ENCODE measurements at places on chromosomes 1 and 21.

DNA sequence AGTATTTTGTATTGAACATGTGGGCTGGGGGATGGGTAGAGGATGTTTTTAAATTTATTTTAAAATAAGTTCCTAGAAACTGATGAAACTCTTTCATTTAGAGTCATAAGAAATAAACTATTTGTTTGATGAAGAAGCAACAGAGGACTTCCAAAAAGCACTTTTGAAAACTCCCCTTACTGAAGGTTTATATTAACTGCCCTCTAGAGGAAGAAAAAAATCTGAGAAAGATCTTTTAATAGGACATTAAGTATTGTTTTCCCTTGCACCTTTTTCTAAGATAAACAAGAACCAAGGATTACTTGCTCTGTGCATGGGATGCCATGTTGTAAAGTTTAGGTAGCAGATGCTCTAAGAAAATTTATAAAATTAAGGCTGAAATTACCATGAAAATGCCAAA, 14.1 kb downstream of the DISP1 start:
- DNase-seq: no peak

- DNase-seq: no peak
Measured at GRCh38 chr1:7040969-7041695, 255.9 kb downstream of the CAMTA1 start.

DNA sequence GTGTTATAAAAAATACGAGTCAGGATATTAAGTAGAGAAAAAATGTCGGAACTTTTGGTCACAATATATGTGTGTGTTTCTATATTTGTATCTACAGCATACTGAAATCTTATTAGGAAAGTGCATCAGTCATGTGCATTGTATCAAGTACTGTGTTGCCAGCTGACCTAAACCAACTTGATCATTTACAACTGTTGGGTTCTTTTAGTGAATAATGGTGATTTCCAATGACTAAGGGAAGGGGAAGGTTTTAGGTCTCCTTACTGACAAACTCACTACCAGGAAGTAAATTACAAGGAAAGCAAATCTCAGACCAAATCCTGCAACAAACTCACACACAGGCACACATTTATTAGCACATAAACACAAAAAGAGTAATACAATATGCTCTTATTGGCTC, 142.7 kb downstream of the TSEN15 start:
- no peak for DNase-seq

GRCh38 chr1:159983681-159984080, 29.6 kb upstream of the SLAMF9 start:
- DNase-seq: peak; percentile 5

DNA sequence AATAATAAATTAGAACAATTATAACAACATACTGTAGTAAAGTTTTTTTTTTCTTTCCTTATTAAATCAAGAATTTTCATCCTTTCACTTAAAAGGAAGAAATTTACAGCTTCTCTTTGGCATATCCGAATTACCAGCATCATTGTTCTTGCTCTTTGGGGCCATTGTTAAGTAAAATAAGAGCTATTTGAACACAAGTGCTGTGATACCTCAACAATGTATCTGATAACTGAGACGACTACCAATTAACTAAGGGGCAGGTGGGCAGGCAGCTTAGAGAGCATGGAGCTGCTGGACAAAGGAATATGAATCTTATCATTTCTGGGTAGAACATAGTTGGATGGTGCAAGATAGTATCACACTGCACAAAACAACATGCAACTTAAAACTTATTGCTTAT, 719.9 kb upstream of the TMPRSS15 start:
- DNase-seq: no peak

GRCh38 chr1:53739109-53739681, at the start of gene GLIS1:
Gene GLIS1, minus strand, starts transcription at chr1:53739164. Its CDS starts 1,100 bp downstream, at chr1:53738064.
- peak; percentile 81 for DNase-seq

DNA sequence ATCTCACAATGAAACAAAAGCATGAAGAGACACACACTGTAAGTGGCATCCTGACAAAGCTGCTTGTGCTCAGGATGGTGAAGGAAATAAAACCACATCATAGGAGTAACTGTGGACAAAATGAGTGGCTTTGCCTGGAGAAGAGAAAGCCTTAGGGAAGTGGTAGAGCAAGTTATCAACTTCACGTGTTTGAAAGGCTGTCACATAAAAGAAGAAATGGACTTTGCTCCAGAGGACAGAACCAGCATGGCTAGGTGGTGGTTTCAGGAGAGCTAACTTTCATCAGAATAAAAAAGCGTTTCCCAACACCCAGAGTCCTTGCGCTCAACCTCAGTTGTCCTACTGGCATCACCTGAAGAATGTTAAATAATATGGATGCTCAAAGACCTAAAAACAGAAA, 139.9 kb downstream of the SETD4 start:
- DNase-seq: no peak

- no peak for DNase-seq
Measured at GRCh38 chr1:156599811-156600210, 1.5 kb downstream of the GPATCH4 start.

DNA sequence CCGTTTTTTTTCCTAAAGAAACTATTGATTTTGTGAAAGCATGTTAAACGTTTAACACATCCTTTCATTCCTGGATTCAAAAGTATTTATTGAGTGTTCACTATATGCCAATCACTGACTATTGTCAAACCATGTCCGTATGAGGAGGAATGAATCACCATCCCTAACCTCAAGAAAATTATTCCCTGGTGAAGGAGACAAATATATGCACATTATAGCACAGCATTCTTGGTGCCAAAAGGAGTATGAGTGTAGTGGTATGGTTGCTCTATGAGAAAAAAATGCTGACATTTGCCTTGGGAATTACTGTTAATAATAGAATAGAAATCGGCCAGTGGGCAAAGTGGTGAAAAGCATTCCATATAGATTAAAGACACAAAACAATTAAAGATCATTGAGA, 1390.1 kb downstream of the MRPL39 start:
- DNase-seq: no peak

GRCh38 chr1:203325026-203325417, 19.7 kb downstream of the BTG2 start:
- no peak for DNase-seq

DNA sequence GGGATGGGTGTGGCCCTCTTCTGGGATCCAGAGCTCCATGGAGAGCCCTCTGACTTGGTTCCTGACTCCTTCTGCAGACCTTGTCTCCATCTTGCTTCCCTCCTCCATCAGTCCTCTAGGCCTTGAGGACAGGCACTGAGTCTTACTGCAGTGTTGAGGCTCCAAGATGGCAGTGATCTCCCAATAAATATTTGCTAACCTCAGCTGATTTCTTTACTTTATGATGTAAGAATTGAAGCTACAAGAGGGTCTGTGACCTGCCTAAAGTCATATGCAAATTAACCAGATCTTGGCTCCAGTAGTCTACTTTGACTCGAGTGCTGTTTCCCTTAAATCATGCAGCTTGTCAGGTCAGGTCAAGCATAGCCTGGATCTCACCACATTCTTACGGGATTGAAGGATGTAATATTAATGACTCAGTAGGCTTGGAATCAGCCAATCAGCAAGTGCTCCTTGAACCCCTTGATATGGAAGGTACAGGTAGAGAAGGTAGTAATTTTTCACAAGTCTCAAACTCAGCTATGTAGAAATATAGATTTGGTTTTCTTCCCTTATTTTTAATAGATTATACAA, 93.0 kb downstream of the CLIC6 start:
- no peak for DNase-seq

DNA sequence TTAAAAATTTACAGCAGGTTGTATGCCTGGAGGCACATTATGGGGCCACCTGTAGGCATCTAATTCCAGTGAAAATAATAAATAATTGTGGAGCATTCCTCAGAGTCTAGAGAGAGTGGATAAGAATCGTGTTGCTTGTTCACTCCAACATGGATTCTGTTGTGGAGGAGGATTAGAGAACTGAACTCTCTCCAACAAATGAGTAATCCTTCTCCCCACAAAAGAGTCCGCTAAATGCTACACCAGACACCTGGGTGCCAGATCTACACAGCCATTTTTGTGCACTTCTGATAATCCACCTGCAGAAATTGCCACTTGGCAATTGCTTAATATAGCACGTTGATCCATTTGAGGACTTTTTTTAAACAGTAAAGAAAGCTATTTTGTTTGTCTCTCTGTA, 113.7 kb upstream of the DPYD start:
- DNase-seq: no peak

GRCh38 chr1:228653748-228654147, 81.5 kb upstream of the RHOU start:
- no peak for DNase-seq

DNA sequence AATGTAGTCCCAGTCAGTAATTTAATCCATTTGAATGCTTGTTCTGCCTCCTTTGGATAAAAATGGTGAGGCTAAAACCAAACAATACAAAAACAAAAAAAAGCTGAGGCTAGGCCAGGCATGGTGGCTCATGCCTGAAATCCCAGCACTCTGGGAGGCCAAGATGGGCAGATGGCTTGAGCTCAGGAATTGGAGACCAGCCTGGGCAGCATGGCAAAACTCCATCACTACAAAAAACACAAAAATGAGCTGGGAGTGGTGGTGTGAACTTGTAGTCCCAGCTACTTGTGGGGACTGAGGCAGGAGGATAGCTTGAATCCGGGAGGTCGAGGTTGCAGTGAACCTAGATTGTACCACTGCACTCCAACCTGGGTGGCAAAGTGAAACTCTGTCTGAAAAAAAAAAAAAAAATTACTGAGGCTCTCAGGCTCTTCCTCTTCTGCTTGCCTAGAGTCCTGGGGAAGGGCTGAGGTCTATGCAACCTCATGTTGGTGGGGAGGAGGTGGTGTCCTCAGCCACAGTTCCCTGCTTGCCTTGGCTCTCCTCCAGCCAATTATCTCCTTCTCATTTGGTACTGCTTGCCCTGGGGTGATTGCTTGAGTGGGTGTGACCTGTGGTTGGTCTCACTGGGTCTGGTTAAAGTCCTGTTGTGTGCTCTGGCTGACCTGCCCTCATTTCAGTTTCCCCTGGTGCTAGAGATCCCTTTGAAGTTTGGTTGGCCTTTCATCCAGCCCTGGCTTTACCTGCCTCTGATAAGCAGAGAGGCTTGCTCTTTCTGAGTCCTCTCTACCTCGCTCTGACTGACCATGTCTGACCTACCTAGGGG, 20.9 kb downstream of the S1PR1 start:
- peak; percentile 76 for DNase-seq

GRCh38 chr1:23344987-23345472, 946 bp upstream of the HNRNPR start:
- DNase-seq: peak; percentile 34

DNA sequence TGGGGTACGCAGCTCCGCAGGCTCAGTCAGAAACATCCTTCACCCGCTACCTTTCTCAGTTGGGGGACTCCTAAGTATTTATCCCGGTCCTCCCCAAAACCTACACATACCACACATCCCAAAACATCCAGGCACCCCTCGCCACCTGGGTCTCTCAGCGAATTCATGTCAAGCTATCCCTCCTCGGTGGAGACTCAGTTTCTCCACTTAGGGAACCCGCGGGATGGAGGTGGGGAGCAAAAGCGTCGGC, 1.3 kb upstream of the ZBTB7B start:
- no peak for DNase-seq

DNA sequence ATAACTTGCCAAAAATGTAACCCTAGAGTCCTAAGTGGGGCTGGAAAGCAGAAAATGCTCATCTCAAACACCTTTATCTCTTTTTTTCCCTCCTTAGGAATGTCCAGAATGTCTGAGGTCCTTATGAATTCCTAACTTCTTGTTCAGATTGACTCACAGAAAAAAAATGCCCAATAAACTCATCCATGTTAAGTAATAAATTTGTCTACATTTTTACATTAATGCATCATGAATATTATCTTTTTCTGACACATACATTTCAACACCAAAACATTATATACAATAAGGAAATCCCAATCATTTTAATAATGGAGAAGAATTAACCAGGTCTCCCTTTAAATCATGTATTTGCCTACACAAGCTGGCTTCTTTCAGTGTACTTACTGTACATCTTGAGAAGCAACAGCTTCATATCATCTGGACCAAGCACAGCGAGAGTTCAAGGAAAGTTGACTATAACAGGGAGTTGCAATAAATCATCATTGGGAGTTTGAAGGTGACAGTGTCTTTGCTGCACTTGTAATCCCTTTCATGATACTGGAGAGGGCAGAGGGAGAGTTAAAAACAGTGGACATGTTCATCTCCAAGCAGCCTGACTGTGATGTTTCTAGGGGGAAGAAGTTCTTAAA, 565.2 kb downstream of the LTN1 start:
- DNase-seq: no peak

DNA sequence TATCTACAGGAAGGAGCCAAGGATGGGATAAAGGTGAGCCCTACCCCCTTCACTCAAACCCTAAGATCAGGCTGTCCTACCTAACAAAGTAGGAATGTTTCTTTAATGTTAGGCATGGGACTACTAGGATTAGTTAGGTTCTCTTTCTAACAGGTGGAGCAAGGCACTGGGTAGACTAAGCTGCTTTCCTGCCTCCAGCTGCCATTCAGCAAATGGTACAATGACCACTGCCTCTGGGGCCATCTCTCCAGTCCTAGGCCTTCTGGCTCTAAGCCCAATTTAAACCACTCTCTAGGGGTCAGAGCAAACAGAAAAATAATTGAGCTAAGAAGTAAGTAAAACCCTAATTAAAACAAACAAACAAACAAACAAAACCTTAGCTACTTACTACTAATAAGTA, 15.7 kb upstream of the IPO9 start:
- DNase-seq: no peak

DNA sequence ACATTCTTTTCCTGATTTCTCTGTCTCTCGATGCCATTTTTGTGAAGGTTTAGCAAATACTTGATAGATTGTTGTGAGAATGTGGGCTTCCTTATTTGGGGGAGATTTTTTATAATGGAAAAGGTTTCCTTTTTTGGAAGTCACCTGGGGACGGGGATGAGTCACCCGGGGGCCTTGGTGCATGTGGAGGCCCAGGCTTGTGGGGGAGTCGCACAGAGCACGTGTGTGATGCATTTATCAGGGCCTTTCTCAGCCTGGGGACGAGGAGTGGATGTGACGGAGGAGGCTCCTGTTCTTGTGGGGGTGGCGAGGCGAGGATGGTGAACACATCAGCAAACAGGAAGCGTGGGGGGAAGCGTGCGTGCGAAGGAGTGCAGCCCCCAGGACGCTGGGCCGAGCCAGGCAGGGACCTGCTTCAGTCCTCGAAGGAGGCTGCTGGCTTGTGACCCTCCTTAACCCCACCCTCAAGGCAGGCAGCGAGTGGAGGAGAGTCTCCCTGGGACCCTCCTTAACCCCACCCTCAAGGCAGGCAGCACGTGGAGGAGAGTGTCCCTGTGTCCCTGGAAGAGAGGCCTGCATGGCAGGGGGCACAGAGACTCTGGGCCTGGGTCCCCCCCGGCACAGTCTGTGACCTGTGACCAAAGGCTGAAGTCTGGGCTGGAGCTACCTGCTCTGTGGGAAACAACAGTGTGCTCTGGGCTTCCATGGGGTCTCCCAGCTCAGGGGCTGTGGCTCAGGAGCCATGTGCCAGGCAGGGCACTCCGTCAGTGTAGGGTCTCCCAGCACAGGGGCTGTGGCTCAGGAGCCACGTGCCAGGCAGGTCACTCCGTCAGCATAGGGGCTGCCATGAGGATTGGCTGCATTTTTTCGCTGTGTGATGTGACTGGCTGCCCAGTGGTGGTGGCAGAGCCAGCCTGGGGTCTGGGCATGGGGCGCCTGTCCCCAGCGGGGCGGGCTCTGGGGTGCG, 57.2 kb downstream of the AGPAT3 start:
- DNase-seq: no peak

Data from colonic mucosa (tissue), 4 donors.